ENCODE measurements at places on chromosomes 4 and X. TPM values are rescaled to one million over a fixed set of nuclear protein-coding genes. Genes with fewer than 3 reads are reported as not detected.

KLF8 gene
- 12.8 TPM for total RNA-seq

DNA sequence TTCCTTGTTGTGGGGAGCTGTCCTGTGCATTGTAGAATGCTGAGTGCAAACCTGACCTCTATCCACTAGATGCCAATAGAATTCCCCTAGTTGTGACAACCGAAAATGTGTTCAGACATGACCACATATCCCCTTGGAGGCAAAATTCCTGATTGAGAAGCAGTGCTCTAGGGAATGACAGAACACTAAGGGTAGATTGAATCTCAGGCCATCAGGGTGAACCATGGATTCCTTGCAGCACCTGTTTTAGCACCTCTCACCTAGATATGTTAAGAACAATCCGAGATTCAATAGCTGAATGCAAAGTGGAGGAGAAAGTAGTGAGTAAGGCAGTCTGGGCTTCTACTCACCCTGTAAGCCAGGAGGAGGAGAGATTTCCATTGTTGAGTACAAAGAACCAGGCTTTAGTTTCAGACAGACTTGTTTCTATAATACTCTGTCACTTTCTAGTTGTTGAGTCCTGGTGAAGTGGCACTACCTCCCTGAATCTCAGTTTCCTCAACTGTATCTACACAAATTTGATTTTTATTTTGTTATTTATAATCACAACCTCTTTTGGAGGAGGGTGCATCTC is 111.0 kb upstream of the RAP2C start:
- peaks cover 8% of the 10 kb centered on the region for H3K4me1 ChIP-seq
- no peak for DNase-seq
- H3K27me3 ChIP-seq = no peaks in the 10 kb centered on the region
- no peaks in the 10 kb centered on the region for H3K36me3 ChIP-seq
- H3K27ac ChIP-seq = no peak overlapping the region

ANKRD17 gene
- total RNA-seq = 51.2 TPM

- peaks cover 25% of the 10 kb centered on the region for H3K4me1 ChIP-seq
- H3K27me3 ChIP-seq = no peaks in the 10 kb centered on the region
- no peaks in the 10 kb centered on the region for H3K36me3 ChIP-seq
- DNase-seq = no peak
- H3K4me3 ChIP-seq = no peak overlapping the region
- H3K27ac ChIP-seq = peak overlapping the region; percentile 88
These were observed 38.3 kb downstream of the TKTL1 start for GRCh38 chrX:154333837-154334271.

CSAG1 gene
- not detected for total RNA-seq

- peak overlapping the region; percentile 4 for H3K27ac ChIP-seq
- no peak overlapping the region for H3K4me3 ChIP-seq
- H3K36me3 ChIP-seq = peaks cover 88% of the 10 kb centered on the region
- no peaks in the 10 kb centered on the region for H3K27me3 ChIP-seq
- H3K4me1 ChIP-seq = peaks cover 21% of the 10 kb centered on the region
- DNase-seq = no peak
These were observed 11.8 kb downstream of the ZNF182 start for GRCh38 chrX:47992095-47992380.

- peak; percentile 47 for DNase-seq
- H3K36me3 ChIP-seq = peaks cover 46% of the 10 kb centered on the region
- peaks cover 34% of the 10 kb centered on the region for H3K4me1 ChIP-seq
- peak overlapping the region; percentile 81 for H3K27ac ChIP-seq
- no peaks in the 10 kb centered on the region for H3K27me3 ChIP-seq
These were observed 7.9 kb upstream of the CFP start for GRCh38 chrX:47637546-47638195.

TLR8 gene
- total RNA-seq = not detected

DNA sequence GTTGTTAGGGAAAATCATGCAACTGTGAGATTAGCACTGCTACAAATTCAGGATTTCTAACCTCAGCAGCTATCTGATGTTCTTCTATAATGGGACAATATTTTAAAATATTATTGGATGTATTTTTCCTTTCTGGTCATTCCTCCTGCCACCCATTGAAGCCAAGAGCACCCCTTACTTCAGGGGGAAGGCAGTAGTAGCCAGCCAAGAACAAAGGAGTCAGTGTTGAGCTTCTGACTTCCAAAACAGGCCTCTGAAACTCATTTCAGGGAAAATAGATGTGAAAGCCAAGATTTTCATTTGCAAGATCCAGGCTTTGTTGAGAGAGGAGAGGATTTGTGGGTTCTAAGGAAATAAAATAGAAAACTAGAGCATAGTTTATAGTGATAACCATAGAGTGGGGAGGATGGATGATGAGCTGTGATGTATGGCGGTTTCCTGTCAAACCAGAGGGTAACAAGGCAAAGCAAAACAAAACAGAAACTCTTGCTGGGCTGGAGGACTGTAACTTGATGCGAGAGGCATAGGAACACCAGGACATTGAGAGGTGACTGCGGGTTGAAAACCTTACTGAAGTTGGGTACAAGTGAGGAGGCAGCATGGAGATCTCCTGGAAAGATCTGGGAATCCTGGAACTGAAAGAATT is 173.7 kb upstream of the LEF1 start:
- peaks cover 5% of the 10 kb centered on the region for H3K36me3 ChIP-seq
- peak overlapping the region; percentile 88 for H3K27ac ChIP-seq
- DNase-seq = peak; percentile 55

DNA sequence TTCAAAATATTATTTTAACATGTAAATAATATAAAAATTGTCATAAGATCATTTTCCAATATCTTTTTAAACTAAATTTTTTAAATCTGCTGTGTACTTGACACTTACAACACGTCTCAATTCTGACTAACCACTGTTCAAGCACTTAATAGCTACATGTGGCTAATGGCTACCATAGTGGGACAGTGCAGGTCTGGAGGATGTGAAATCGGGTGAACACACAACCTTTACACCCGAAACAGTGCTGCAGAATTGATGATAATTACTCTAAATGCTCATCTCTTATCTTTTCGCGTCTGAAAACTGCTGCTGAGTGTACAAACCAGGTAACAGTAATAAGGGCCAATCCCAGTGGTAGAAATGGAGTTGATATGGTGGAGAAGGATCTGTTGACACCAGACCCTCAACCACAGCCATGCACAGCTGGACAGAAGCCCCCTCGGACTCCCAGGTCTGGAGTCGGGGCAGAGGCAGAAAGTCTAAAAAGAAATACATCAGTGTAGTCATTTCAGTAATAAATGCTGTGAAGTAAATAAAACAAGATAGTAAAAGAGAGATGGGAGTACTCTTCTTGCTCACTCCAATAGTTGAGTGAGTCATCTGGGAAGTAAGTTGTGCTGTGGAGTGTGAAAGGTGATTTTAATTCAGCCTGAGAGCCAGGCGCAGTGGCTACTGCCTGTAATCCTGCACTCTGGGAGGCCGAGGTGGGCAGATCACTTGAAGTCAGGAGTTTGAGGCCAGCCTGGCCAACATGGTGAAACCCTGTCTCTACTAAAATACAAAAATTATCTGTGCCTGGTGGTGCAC is 150.0 kb downstream of the CBR4 start:
- no peaks in the 10 kb centered on the region for H3K27me3 ChIP-seq
- H3K36me3 ChIP-seq = peaks cover 2% of the 10 kb centered on the region
- DNase-seq = no peak
- no peak overlapping the region for H3K4me3 ChIP-seq

- DNase-seq = no peak
- H3K36me3 ChIP-seq = peaks cover 12% of the 10 kb centered on the region
- H3K27ac ChIP-seq = no peak overlapping the region
These were observed 42.8 kb downstream of the DOCK11 start for GRCh38 chrX:118538386-118538785.

- H3K4me1 ChIP-seq = peaks cover 74% of the 10 kb centered on the region
- H3K4me3 ChIP-seq = no peak overlapping the region
- H3K36me3 ChIP-seq = peaks cover 2% of the 10 kb centered on the region
- peak overlapping the region; percentile 73 for H3K27ac ChIP-seq
- H3K27me3 ChIP-seq = no peaks in the 10 kb centered on the region
These were observed 290.1 kb downstream of the INPP4B start for GRCh38 chr4:142556048-142556447.

- H3K4me1 ChIP-seq = peaks cover 21% of the 10 kb centered on the region
- H3K27ac ChIP-seq = no peak overlapping the region
- H3K27me3 ChIP-seq = no peaks in the 10 kb centered on the region
- H3K36me3 ChIP-seq = peaks cover 4% of the 10 kb centered on the region
- DNase-seq = no peak
- H3K4me3 ChIP-seq = no peak overlapping the region
These were observed 98.2 kb downstream of the AFF1 start for GRCh38 chr4:87032884-87033533.

GRCh38 chrX:38620623-38621022 is 59.3 kb downstream of the TSPAN7 start:
- H3K36me3 ChIP-seq = no peaks in the 10 kb centered on the region
- H3K4me3 ChIP-seq = no peak overlapping the region
- no peak for DNase-seq
- H3K27me3 ChIP-seq = no peaks in the 10 kb centered on the region

- peaks cover 49% of the 10 kb centered on the region for H3K4me1 ChIP-seq
- H3K27ac ChIP-seq = peak overlapping the region; percentile 83
- H3K4me3 ChIP-seq = peak overlapping the region; percentile 9
- peaks cover 11% of the 10 kb centered on the region for H3K36me3 ChIP-seq
- no peak for DNase-seq
These were observed 33.1 kb downstream of the GAB3 start for GRCh38 chrX:154717824-154718223.

ANXA10 gene
- not detected for total RNA-seq

DNA sequence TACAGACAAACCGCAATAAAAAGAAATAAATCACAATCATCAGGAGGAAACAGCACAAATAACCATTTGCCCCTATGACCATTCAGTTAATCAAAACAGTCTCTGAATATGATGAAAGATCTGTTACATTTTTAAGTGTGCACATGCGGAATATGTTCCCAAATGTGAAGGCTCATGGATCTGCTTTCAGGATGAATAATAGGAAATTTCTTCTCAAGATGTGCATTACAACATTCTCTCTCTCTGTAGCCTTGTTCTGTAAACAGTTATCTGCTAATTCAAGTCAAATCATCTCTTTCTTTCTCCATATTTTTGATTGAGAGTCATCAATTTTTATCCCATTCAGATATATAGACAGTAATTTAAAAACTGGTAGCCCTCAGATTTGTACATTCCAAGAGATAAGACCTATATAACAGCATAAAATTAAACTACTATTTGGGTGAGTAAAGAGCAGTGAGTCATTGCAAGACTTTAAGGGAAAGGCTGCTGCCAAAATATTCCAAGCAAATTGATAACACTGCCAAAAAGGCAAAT is 433.9 kb upstream of the ATOH1 start:
- H3K4me1 ChIP-seq = no peaks in the 10 kb centered on the region
- no peak overlapping the region for H3K27ac ChIP-seq
- no peak overlapping the region for H3K4me3 ChIP-seq
- no peak for DNase-seq
- no peaks in the 10 kb centered on the region for H3K36me3 ChIP-seq
- H3K27me3 ChIP-seq = no peaks in the 10 kb centered on the region

DNA sequence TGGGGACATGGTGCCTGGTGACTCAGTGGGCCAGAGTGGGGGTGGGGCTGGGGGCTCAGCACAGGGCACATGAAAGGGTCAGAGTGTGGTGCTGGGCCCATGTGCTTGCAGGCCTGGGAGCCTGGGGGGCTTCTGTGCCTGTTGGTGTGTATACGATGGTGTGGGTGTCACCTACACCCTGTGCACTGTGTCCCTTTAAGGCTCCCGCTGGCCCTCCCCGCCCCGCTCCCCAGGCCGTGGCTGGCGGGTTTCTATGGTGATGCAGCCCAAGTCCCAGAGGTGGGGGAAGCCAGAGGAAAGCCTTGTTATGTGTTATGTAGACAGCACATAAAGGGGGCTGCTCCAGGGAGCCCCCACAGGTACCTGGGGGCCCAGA is 5.5 kb downstream of the L1CAM start:
- H3K4me1 ChIP-seq = peaks cover 28% of the 10 kb centered on the region
- H3K36me3 ChIP-seq = no peaks in the 10 kb centered on the region

All from activated CD4-positive, alpha-beta T cell treated with anti-CD3 and anti-CD28 coated beads, Interleukin-2, amount 10 ng/mL, durations not matched to agents 7 days and 5 days (primary cell).